ENCODE measurements at places on chromosomes 2 and 18. TPM values are rescaled to one million over a fixed set of nuclear protein-coding genes. Genes with fewer than 3 reads are reported as not detected.

DNA sequence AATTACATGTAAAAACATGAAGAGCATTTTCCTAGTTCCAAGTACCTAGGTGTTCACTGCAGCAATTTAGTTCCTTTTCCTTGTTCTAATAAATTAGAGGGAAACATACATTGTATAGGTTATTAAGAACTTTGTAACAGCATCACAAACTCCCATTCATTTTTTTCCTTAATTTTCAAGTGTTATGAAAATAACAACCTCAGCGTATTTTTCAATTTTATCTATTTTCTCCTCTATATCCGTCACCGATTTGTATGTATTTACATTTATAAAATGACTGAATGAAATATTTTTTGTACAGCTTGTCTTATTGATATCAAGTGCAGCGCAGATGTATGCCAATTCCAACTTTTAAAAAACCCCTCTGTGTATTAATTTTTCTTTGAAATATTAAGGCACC lies 44.0 kb downstream of the ZCCHC2 start:
- no peak overlapping the region for H3K27ac ChIP-seq
- no peaks in the 10 kb centered on the region for H3K27me3 ChIP-seq
- no peaks in the 10 kb centered on the region for H3K36me3 ChIP-seq
- no peak for DNase-seq

GRCh38 chr2:32135409-32135808 lies 30.3 kb upstream of the SLC30A6 start:
- H3K4me3 ChIP-seq, result no peak overlapping the region
- no peak for DNase-seq
- H3K27me3 ChIP-seq, result no peaks in the 10 kb centered on the region
- no peaks in the 10 kb centered on the region for H3K36me3 ChIP-seq
- H3K27ac ChIP-seq, result no peak overlapping the region
- H3K4me1 ChIP-seq, result no peaks in the 10 kb centered on the region

GRCh38 chr18:57148263-57148662 lies 1.4 kb downstream of the BOD1L2 start:
- no peaks in the 10 kb centered on the region for H3K27me3 ChIP-seq
- no peak overlapping the region for H3K27ac ChIP-seq
- no peak overlapping the region for H3K4me3 ChIP-seq
- DNase-seq, result no peak
- no peaks in the 10 kb centered on the region for H3K4me1 ChIP-seq
- no peaks in the 10 kb centered on the region for H3K36me3 ChIP-seq

- H3K4me3 ChIP-seq, result no peak overlapping the region
- H3K27me3 ChIP-seq, result no peaks in the 10 kb centered on the region
- no peak overlapping the region for H3K27ac ChIP-seq
- H3K36me3 ChIP-seq, result no peaks in the 10 kb centered on the region
- no peaks in the 10 kb centered on the region for H3K4me1 ChIP-seq
These were observed 40.0 kb downstream of the DNMT3A start for GRCh38 chr2:25301453-25302352.

GRCh38 chr18:62715436-62715758 lies at the start of gene PHLPP1:
Gene PHLPP1 (plus strand): TSS chr18:62715541. CDS start chr18:62715684, 143 bp downstream.
- no peak for DNase-seq
- H3K36me3 ChIP-seq, result no peaks in the 10 kb centered on the region
- H3K4me3 ChIP-seq, result peak within 1 kb of the TSS; percentile 59
- peak within 1 kb of the TSS; percentile 99 for H3K27ac ChIP-seq
- H3K27me3 ChIP-seq, result no peaks in the 10 kb centered on the region

DNA sequence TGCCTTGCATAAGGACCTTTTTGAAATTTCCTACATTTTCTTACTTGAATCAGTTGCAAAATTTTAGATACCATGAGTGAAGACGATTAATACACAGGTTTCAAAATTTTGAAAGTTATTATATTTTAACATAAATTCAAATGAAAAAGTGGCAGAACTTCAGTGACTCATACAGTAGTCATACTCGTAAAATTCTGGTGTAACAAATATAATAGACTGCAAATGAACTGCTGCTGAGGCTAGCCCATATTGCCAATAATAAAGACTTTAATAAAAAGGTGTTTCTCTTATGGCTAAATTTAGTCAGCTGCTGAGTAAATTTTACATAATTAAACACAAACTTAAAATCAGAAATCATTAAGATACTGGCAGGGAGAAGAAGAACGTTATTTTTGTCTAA lies 36.9 kb downstream of the MSH6 start:
- no peak overlapping the region for H3K27ac ChIP-seq
- no peaks in the 10 kb centered on the region for H3K27me3 ChIP-seq
- no peak for DNase-seq
- no peak overlapping the region for H3K4me3 ChIP-seq
- H3K36me3 ChIP-seq, result no peaks in the 10 kb centered on the region

DNA sequence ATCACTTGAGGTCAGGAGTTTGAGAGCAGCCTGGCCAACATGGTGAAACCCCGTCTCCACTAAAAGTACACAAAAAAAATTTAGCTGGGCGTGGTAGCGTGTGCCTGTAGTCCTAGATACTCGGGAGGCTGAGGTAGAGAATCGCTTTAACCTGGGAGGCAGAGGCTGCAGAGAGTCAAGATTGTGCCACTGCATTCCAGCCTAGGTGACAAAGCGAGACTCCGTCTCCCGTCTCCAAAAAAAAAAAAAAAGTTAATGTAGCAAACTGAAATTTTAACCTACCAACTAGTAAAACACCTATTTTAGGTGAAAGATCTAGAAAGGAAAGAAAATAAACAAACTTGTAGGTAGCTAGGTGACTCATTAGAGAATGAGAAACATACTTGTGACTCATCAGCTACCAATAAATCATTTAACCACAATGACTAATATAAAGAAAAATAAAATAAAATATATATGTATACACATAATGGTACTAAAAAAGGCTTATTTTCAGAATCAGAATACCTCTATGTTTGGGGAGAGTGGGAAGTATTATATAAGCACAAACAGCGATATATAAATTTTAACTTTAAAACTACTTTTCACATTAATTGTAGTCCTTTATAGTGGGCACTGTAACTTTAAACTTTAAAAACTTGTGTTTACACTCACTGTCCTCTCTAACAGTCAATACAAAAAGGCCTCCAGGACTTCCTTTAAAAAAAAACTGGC lies 36.6 kb downstream of the DARS1 start:
- peaks cover 6% of the 10 kb centered on the region for H3K4me1 ChIP-seq
- H3K27ac ChIP-seq, result no peak overlapping the region
- H3K4me3 ChIP-seq, result no peak overlapping the region
- H3K27me3 ChIP-seq, result no peaks in the 10 kb centered on the region

DNA sequence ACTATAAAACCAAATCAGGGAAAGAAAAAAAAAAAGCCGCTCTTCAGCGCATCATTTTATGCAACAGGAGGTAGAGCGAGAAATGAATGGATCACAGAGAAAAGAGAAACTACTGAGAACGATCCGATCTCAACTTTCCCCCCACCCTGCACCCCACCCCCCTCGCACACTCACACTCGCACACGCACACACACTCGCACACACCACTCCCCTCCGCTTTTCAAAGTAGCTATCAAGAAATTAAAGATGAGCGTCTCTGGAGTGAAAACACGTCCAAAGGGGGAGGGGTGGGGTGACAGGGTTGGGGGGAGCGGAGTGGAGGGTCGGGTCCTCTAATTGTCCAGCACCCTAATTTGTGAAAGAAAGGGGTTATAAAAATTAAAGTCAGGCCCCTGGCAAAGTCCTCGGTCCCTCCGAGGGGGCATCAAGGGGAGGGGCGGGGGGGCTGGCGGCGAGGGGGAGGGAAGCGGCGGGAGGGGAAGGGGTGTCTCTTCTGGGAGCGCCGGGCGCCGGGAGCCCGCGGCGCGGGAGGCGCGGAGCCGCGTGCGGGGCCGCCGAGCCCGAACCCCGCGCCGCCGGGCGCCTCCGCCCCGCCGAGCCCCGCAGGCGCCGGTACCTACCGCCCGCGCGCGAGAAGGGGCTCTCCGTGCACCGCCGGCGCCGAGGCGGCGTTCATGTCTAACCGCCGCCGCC lies 428 bp downstream of the TCF4 start:
- peak; percentile 37 for DNase-seq
- H3K4me1 ChIP-seq, result no peaks in the 10 kb centered on the region
- no peaks in the 10 kb centered on the region for H3K27me3 ChIP-seq

GRCh38 chr2:220695397-220696279 lies 876.5 kb downstream of the EPHA4 start:
- H3K4me1 ChIP-seq, result no peaks in the 10 kb centered on the region
- no peak overlapping the region for H3K27ac ChIP-seq
- no peaks in the 10 kb centered on the region for H3K27me3 ChIP-seq
- no peaks in the 10 kb centered on the region for H3K36me3 ChIP-seq
- no peak for DNase-seq

GRCh38 chr18:26440644-26441043 lies 107.7 kb downstream of the KCTD1 start:
- H3K4me3 ChIP-seq, result no peak overlapping the region
- H3K27ac ChIP-seq, result no peak overlapping the region
- DNase-seq, result no peak
- no peaks in the 10 kb centered on the region for H3K36me3 ChIP-seq
- no peaks in the 10 kb centered on the region for H3K27me3 ChIP-seq
- no peaks in the 10 kb centered on the region for H3K4me1 ChIP-seq

- no peak overlapping the region for H3K4me3 ChIP-seq
- H3K27ac ChIP-seq, result no peak overlapping the region
- H3K36me3 ChIP-seq, result no peaks in the 10 kb centered on the region
- no peaks in the 10 kb centered on the region for H3K4me1 ChIP-seq
- H3K27me3 ChIP-seq, result no peaks in the 10 kb centered on the region
These were observed 110.6 kb downstream of the UPP2 start for GRCh38 chr2:158212301-158212700.

- no peaks in the 10 kb centered on the region for H3K4me1 ChIP-seq
- H3K36me3 ChIP-seq, result no peaks in the 10 kb centered on the region
- DNase-seq, result no peak
- H3K27ac ChIP-seq, result no peak overlapping the region
These were observed 1337.2 kb upstream of the NXPH2 start for GRCh38 chr2:140117386-140117785.

GRCh38 chr2:112910219-112910618 lies 746 bp upstream of the IL37 start:
- H3K4me1 ChIP-seq, result no peaks in the 10 kb centered on the region
- no peak overlapping the region for H3K27ac ChIP-seq
- DNase-seq, result no peak
- H3K36me3 ChIP-seq, result no peaks in the 10 kb centered on the region

- no peaks in the 10 kb centered on the region for H3K27me3 ChIP-seq
- no peaks in the 10 kb centered on the region for H3K36me3 ChIP-seq
- no peak overlapping the region for H3K4me3 ChIP-seq
- DNase-seq, result no peak
- no peak overlapping the region for H3K27ac ChIP-seq
These were observed 48.3 kb downstream of the GLI2 start for GRCh38 chr2:120783969-120784372.

GRCh38 chr2:96374211-96374951 lies 38.8 kb downstream of the NCAPH start:
- no peak overlapping the region for H3K4me3 ChIP-seq
- H3K27me3 ChIP-seq, result no peaks in the 10 kb centered on the region
- H3K27ac ChIP-seq, result no peak overlapping the region
- H3K4me1 ChIP-seq, result no peaks in the 10 kb centered on the region
- H3K36me3 ChIP-seq, result no peaks in the 10 kb centered on the region
- no peak for DNase-seq

- no peaks in the 10 kb centered on the region for H3K36me3 ChIP-seq
- DNase-seq, result no peak
- H3K27ac ChIP-seq, result no peak overlapping the region
- H3K4me1 ChIP-seq, result peaks cover 4% of the 10 kb centered on the region
- H3K4me3 ChIP-seq, result no peak overlapping the region
These were observed 87.8 kb upstream of the RBMS1 start for GRCh38 chr2:160581448-160581847.

DNA sequence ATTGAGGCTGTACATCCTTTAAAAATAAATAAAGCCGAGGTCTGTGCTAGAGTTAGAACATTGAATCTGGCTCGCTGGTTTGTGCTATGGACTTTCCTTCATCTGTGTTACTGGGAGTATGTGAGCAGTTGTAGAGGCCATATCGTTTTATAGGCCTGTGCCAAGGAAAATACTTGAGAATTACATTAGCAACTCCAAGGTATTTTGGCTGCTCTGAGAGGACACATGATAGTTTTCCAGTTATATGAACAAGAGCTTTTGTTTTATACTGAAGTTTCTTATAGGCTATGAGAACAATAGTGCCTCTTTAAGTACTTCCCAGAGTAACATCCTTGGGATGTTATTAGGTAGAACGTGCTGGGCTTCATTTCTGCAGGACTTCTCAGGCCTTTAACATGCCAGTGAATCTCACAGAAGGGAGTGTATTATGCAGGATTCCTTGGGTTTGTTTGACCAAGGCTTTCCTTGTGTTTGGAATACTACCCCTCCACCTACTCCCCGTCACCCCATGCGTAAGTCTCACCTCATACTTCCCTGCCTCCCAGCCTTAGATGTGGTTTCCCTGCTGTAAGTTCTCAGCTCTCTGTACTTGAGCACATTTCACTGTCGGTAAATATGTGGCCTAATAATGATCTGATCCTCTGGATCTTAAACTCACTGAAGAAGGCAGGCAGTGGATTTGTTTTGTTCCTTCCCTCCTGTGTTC lies 21.0 kb downstream of the TCF7L1 start:
- no peak overlapping the region for H3K27ac ChIP-seq
- no peaks in the 10 kb centered on the region for H3K4me1 ChIP-seq
- no peaks in the 10 kb centered on the region for H3K36me3 ChIP-seq
- H3K4me3 ChIP-seq, result no peak overlapping the region

DNA sequence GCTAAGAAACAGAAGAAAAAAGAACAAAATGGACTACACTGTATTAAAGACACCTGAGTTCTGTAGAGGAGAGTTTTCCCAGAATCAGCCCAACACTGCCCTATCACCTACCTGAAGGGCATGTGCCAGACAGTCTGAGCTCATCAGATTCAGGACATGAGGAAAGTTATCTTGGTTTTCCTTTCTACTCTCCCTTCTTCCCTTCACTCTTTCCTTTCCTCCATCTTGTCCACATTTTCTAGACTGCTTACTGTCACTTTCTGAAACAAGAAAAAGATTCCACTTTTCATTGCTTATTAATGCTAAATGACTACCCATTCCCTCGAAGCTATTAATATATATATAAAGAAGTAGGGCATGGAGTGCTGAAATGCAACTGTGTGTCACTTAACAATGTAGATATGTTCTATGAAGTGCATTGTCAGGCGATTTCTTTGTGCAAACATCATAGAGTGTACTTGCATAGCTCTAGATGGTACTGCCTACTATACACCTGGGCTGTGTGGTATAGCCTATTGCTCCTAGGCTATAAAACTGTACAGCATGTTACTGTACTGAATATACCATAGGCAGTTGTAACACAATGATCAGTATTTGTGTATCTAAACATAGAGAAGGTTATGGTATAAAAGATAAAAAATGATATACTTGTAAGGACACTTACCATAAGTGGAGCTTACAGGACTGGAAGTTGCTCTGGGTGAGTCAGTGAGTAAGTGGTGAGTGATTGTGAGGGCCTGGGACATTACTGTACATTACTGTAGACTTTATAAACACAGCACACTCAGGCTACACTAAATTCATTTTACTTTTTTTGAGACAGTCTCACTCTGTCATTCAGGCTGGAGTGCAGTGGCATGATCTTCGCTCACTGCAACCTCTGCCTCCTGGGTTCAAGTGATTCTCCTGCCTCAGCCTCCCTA lies 145.5 kb upstream of the ITGA6 start:
- H3K27ac ChIP-seq, result no peak overlapping the region
- DNase-seq, result no peak
- no peaks in the 10 kb centered on the region for H3K4me1 ChIP-seq
- H3K27me3 ChIP-seq, result no peaks in the 10 kb centered on the region
- H3K4me3 ChIP-seq, result no peak overlapping the region

GRCh38 chr2:9914384-9915065 lies 37.0 kb upstream of the GRHL1 start:
- no peak overlapping the region for H3K27ac ChIP-seq
- H3K36me3 ChIP-seq, result no peaks in the 10 kb centered on the region
- H3K4me3 ChIP-seq, result no peak overlapping the region

Gene MAP3K19
- total RNA-seq, result not detected

Gene HOXD1
- total RNA-seq, result 0.52 TPM

Gene CTDSP1
- total RNA-seq, result 53.5 TPM

Gene CFAP221
- total RNA-seq, result 5.0 TPM

Gene PRSS56
- total RNA-seq, result not detected

Gene GAD1
- total RNA-seq, result 0.83 TPM

Gene UGT1A4
- not detected for total RNA-seq

Gene CLEC4F
- total RNA-seq, result 2.4 TPM

All from uterus (tissue), 4 donors.